Peyer's patch (tissue), 4 donors: ENCODE measurements at places on chromosomes 2 and 18. TPM values are rescaled to one million over a fixed set of nuclear protein-coding genes. Genes with fewer than 3 reads are reported as not detected.

The TMEM37 gene
- 542 TPM for total RNA-seq

The G6PC2 gene
- total RNA-seq: not detected

GRCh38 chr2:79039944-79040343 is 14.4 kb downstream of the REG3G start:
- H3K4me3 ChIP-seq: no peak overlapping the region
- H3K4me1 ChIP-seq: no peaks in the 10 kb centered on the region
- no peaks in the 10 kb centered on the region for H3K27me3 ChIP-seq
- DNase-seq: no peak

DNA sequence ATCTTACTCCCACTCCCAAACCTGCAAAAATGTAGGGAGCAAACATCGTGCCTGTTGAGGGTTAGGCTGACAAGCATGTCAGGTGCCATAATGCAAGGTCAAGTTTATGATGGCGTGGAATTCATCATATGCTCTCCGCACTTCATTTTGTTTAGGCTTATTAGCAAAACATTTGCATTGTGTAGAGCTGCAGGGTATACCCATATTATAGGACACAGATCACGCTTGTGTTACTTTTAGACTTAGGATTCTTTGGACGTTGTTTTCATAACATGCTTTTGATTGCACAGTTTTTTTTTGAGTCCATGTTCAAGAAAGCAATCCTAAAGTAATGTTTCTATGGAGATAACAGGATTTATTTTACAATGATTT is 22.9 kb downstream of the MBP start:
- H3K4me1 ChIP-seq: peaks cover under 1% of the 10 kb centered on the region
- no peak for DNase-seq
- no peak overlapping the region for H3K27ac ChIP-seq
- no peaks in the 10 kb centered on the region for H3K27me3 ChIP-seq
- no peaks in the 10 kb centered on the region for H3K36me3 ChIP-seq

DNA sequence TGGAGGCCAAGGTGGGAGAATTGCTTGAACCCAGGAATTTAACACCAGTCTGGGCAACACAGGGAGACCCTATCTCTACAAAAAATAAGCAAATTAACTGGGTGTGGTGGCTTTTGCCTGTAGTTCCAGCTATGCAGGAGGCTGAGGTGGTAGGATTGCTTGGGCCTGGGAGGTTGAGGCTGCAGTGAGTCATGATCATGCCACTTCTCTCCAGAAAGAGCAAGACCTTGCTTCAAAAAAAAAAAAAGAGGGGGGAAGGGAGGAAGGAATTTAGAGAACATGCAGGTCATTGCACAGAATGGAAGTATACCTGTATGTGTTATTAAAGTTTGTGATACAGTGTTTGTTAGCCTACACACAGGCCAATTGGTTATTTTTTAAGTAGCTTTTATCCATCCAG is 25.8 kb downstream of the PKP4 start:
- no peak for DNase-seq
- no peaks in the 10 kb centered on the region for H3K36me3 ChIP-seq
- no peak overlapping the region for H3K4me3 ChIP-seq
- no peaks in the 10 kb centered on the region for H3K4me1 ChIP-seq
- no peaks in the 10 kb centered on the region for H3K27me3 ChIP-seq

- no peaks in the 10 kb centered on the region for H3K36me3 ChIP-seq
- DNase-seq: no peak
- H3K4me3 ChIP-seq: no peak overlapping the region
- no peaks in the 10 kb centered on the region for H3K27me3 ChIP-seq
- H3K27ac ChIP-seq: no peak overlapping the region
Observed at GRCh38 chr2:133138693-133139092, 429.6 kb downstream of the NCKAP5 start.
